ENCODE measurements at places on chromosomes 13 and 19. TPM values are rescaled to one million over a fixed set of nuclear protein-coding genes. Genes with fewer than 3 reads are reported as not detected.
A peak's percentile ranks its signal among the peaks of the same experiment; 100 is the strongest.

DNA sequence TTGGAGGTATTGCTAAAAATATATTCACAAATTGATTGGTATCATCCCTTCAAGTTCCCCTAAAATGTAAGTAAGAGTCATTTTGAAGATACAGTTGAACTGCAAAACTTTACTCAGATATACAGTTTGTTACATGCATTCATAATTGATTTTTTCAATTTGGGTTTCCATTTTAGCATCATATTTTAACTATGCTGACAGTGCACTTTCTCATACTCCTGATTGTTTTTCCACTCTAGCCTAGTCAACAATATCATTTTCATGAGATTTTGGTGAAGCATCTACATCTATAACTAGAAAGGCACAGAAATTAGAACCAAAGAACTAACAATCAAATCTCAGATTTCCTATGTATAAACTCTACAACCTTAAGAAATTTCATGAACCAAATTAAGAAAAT lies 2850.4 kb upstream of the PCDH20 start:
- no peak overlapping the region for H3K4me3 ChIP-seq
- no peaks in the 10 kb centered on the region for H3K4me1 ChIP-seq
- no peaks in the 10 kb centered on the region for H3K27me3 ChIP-seq
- H3K36me3 ChIP-seq: peaks cover 1% of the 10 kb centered on the region
- DNase-seq: no peak

- peaks cover 14% of the 10 kb centered on the region for H3K4me1 ChIP-seq
- H3K27ac ChIP-seq: no peak overlapping the region
- DNase-seq: no peak
Observed at GRCh38 chr13:95233026-95233635, 68.1 kb downstream of the ABCC4 start.

- H3K27ac ChIP-seq: no peak overlapping the region
- H3K36me3 ChIP-seq: no peaks in the 10 kb centered on the region
- no peaks in the 10 kb centered on the region for H3K27me3 ChIP-seq
Observed at GRCh38 chr13:83829810-83830209, 52.5 kb downstream of the SLITRK1 start.

CCNE1 gene
- 16.5 TPM for total RNA-seq

- peaks cover 55% of the 10 kb centered on the region for H3K4me1 ChIP-seq
- peak overlapping the region; percentile 98 for H3K27ac ChIP-seq
- no peak for DNase-seq
- H3K27me3 ChIP-seq: no peaks in the 10 kb centered on the region
- H3K4me3 ChIP-seq: no peak overlapping the region
Observed at GRCh38 chr13:98274921-98275487, 97.9 kb upstream of the RNF113B start.

Data from progenitor cell of endocrine pancreas (in vitro differentiated cells).